ENCODE measurements at places on chromosomes 2 and 18.

- no peak for DNase-seq
These were observed 203.5 kb downstream of the SEPTIN10 start for GRCh38 chr2:109410039-109410815.

- no peak for DNase-seq
These were observed 26.2 kb downstream of the MMADHC start for GRCh38 chr2:149561309-149561926.

DNA sequence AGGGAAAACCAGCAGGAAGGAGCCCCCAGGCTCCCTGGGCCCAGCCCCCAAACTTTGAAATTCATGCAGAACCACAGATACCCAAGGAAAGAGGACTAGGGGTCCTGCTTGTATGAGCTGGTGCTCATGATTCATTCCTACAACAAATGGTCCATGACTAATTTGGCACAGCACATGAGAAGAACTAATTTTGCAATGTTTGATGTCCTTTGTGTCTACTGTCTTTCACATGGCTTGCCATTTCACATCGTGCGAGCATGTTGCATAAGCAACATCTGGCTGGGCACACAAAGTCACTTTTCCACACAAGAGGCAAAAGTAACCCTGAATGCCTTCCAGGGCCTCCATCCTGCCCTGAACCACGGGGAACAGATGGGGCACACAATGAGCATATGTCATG is 149.6 kb upstream of the APCDD1 start:
- no peak for DNase-seq

DNA sequence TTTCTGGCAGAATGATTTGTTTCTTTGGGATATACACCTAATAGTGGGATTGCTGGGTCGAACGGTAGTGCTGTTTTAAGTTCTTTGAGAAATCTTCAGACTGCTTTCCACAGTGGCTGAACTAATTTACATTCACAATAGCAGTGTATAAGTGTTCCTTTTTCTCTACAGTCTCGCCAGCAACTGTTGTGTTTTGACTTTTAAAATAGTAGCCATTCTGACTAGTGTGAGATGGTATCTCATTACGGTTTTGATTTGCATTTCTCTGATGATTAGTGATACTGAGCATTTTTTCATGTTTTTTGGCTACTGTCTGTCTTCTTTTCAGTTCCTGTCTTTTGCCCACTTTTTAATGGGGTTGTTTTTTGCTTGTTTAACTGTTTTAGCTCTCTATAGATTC is 306.2 kb downstream of the KIAA1328 start:
- DNase-seq: no peak

DNA sequence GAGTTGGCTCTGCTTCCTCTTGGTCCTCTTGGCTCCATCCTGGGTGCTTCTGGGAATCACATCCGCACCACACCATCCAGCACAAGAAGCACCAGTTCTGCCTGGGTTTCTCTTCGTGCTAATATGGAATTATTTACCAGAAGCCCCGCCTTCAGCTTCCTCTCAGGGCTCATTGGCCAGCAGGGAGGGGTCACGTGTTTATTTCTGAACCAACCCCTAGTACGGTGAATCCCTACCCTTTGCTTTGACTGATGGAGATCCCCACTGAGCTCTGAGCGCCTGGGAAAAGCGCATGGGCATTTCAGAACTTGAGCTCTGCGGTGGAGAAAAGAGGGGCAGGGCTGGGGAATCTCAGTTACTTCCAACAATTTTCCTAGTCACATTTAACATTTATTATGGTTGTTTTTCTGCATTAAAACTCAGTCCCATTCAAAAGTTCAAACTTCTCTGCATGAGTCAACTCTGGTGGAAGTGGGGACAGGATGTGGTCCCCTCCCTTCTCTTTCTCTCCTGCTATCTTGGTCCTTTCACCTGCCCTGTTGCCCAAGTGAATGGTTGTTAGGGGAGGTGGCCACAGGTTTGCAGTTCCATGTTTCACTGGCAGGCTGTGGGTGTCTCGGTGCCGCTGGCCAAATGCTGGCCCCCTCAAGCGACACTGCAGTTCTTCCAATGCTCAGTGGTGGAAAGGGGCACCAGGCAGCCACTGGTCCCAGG is 76.4 kb upstream of the TTC39C start:
- DNase-seq: no peak

GRCh38 chr2:118443596-118443995 is 355.3 kb downstream of the INSIG2 start:
- DNase-seq: no peak

DNA sequence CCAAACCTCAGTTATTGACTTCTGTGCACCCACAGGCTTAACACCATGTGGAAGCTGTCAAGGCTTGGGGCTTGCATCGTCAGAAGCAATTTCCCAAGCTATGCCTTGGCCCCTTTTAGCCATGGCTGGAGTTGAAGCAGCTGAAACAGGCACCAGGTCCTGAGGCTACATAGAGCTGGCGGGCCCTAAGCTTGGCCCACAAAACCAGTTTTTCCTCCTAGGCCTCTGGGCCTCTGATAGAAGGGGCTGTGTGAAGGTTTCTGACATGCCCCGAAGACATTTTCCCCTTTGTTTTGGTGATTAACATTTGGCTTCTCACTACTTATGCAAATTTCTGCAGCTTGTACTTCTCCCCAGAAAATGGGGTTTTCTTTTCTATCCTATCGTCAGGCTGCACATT is 9.1 kb upstream of the TMX3 start:
- DNase-seq: no peak

DNA sequence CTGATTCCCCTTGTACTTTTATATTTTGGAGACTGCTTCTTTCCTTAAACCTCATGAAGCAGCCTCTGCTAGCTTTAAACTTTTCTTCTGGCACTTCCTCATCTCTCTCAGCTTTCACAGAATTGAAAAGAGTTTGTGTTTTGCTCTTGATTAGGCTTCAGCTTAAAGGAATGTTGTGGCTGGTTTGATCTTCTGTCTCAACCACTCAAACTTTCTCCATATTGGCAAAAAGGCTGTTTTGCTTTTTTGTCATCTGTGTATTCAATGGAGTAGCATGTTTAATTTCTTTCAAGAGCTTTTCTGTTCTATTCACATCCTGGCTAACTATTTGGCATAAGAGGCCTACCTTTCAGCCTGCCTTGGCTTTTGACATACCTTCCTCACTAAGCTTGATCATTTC is 36.3 kb upstream of the MSTN start:
- no peak for DNase-seq

- DNase-seq: no peak
These were observed 13.0 kb downstream of the AMER3 start for GRCh38 chr2:130768191-130768855.

DNA sequence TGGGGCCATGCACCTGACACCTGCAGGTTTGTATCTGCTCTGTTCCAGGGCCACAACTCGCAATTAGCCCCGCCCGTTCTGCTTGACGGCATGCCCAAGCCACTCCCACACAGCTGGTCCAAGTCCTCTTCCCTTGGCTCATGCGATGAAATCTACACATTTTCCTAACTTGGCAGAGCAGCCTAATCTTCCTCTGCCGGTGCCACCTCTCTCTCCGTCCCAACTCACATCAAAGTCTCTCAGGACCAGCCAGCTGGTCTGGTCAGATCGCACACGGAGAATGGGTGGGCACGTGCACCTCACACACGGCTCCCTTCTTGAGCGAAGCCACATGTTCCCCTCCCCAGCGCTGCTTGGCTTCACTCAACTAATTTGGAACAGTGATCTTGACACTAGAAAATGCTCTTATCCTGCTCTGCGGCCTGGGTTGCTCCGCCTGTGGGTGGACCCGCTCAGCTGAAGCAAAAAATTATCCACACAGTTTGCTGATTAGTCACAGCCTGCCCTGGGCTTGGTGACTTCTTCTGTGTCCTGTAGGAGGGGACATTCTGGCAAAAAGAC is 176.7 kb downstream of the NRP2 start:
- DNase-seq: no peak

DNA sequence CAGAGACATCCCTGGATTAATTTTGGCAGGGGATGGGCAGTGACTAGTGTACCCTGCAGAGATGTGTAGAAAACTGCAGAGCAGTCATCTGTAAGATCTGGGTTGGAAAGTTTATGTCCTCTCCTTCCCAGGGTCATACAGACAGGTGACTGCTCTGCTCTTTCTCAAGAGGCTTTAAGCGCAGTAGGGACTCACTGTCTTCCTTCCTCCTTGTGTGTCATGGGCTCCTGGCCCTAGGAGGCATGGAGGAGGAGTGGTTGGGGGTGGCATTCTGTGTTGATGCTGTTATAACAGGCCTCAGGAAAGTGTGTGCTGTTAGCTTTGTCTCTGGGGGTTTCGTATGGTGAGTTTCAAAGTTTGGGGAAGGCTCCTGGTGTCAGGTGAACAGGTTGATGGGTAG is 130.5 kb upstream of the MGAT5 start:
- no peak for DNase-seq

DNA sequence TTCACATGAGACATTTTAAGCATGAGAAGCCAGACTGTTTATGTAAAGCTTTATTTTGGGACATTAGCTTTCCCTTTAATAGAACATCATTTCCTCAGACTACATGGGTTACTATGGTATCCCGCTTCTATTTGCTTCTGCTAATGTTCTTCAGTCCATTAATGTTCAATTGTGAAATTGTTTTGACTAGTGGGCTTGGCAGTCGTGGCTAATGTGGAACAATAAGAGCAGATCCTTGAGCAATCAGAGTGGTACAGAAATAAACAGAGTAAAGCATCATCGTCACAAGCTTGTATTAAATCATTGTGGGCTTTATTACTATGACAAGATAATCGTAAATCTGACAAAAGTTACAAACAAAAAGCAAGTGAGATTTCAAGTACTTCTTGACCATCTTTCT is 60.2 kb downstream of the PDE1A start:
- DNase-seq: no peak

DNA sequence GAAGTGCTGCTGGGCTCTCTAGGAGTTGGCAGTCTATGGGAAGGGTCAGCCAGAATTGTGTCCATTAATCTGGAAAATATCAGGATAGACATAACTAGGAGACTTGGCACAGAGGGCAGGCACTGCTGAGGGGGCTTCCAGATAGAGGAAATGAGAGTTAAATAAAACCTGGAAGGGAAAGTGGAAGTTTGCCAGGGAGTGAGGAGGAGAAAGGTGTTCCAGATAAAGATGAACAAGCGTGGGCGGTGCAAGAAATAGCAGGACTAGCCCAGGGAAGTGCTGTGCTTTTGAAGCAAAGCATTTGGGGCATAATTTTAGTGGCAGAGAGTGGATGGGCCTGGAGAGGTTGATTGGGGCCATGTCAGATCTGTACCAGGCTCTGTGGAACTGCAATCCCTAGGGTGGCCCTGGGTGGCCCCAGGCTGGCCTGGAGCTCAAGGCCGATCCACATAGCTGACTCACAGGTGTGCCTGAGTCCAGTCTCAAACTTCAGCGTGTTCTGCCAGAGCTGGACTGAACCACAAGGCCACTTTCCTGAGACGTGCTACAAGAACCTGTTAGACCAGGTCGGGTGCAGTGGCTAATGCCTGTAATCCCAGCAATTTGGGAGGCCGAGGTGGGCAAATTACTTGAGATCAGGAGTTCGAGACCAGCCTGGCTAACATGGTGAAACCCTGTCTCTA is 26.9 kb downstream of the GALM start:
- no peak for DNase-seq

DNA sequence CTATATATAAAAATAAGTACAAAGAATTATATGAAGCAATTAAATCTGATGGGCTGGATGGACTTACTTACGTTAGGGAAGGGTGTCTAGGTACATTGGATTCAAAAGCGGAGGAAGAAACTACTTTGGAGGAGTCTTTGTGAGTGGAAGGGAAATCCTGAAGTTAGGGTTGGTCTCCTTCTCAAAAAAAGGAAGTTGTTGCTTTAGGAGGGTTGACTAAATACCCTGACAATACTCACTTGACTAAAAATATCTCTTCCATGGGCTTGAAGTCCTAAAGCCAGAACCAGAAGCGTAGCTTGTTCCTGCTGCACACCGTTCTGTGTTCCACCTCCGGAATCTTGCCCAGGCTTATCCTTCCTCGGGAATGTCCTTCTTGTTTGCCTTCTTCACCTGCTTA is 143.3 kb upstream of the ZEB2 start:
- no peak for DNase-seq

DNA sequence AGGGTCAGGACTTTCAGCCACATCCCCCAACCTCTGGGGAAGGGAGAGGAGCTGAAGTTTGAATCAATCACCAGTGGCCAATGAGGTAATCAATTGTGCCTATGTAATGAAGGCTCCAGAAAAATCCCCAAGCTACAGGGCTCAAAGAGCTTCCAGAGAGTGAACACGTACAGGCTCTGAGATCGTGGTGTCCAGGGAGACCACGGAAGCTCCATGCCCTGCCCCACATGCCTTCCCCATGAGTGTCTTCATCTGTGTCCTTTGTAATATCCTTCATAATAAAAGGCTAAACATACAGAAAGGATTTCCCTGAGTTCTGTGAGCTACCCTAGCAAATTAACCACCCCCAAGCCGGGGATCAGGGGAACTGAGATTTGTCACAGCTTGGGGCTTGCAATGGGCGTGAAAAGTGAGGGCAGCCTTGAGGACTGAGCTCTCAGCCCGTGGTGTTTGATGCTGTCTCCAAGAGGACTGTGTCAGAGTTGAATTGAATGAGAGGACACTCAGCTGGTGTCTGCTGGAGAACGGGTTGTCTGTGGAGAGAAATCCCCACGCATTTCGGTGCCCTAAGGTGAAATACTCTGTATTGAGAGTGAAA is 25.5 kb upstream of the TUBB6 start:
- no peak for DNase-seq

- no peak for DNase-seq
These were observed 45.2 kb upstream of the PDCL3 start for GRCh38 chr2:100517556-100517955.

DNA sequence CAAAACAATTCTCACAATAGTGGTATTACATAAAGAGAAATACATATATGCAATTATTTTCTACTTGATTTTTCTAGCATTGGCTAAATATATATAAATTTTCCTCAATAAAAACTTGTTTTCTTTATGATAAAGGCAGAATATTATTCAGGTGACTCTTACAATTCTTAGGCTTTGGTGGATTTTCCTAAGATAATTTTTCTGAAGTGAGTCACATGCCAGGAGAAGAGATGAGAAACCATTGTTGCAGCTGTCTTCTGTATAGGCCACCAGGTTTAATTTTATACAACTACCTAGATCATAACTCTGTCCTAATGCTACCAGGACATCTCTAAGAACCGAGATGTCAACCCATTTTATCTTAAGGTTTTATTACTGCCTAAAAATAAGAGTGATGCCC is 552.4 kb upstream of the CDH2 start:
- DNase-seq: no peak

DNA sequence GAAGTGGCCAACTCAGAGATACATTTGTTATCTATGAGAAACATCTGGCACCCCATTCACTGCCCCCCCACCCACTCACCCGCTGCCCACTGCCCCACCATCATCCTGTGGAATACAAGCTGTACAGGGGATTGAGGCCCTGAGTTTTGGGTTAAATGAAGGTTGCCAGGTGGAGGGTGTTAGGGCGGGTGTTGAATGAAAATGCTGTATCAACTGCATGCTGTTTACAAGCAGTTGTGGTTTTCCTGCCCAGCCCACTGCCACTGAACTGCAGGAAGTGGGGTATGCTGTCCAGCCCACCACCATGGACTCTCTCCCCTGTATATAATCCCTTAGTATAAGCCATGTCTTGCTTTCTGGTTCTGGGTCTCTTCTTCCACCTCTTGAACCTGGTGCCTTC is 481.9 kb downstream of the METTL4 start:
- no peak for DNase-seq

- DNase-seq: no peak
These were observed 4.8 kb upstream of the ARHGAP15 start for GRCh38 chr2:143124445-143124844.

- DNase-seq: no peak
These were observed 106.9 kb downstream of the FARSB start for GRCh38 chr2:222548992-222549391.
